ENCODE measurements at places on chromosomes 5 and 9.

DNA sequence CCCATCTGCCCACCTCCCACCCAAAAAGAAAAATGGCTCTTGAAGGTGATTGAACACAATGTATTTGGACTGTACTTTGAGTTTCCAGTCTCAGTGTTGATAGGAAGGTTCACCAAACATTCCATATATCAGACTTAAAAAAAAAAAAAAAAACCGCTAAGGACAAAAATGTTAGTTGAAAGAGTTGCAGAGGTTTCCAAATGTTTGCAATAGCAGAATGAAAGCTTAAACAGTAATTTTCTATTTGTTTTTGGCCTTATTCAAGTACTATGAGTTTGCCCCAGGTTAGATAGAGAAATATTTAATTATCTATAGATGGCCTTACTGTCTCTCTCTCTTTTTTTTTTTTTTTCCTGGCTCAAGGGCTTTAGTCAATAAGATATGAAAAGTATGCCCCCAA, 6.1 kb downstream of the LRRTM2 start:
- no peak for DNase-seq

GRCh38 chr9:100725371-100725770, 147.5 kb downstream of the CAVIN4 start:
- no peak for DNase-seq

GRCh38 chr9:130864541-130864940, 29.5 kb downstream of the ABL1 start:
- DNase-seq = no peak

DNA sequence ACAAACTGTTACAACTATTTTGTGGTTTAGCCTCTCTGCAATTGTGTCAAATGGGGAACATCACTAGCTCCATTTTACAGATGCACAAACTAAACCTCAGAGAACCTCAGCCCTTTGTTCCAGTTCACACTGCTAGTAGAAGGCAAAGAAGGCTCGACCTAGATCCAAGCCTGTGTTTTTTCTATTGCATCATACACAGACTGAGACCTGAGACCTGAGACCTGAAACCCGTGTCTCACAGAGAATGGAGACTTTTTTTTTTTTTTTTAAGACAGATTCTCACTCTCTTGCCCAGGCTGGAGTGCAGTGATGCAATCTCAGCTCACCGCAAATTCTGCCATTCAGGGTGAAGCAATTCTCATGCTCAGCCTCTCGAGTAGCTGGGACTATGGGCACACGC, 120.8 kb downstream of the GALNT10 start:
- no peak for DNase-seq

GRCh38 chr5:68339921-68340321, 124.4 kb downstream of the PIK3R1 start:
- no peak for DNase-seq

GRCh38 chr9:116103976-116104820, 49.4 kb upstream of the PAPPA start:
- DNase-seq = no peak

DNA sequence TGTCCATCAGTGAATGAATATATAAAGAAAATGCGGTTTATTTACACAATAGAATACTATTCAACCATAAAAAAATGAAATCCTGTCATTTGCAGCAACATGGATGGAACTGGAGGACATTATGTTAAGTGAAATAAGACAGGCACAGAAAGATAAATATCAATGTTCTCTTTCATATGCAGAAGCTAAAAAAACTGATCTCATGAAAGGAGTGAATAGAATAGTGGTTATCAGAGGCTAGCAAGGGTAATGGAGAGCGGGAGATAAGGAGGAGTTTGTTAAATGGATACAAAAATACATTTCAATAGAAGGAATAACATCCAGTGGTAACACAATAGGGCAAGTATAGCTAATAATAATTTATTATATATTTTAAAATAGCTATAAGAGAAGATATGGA, 65.0 kb downstream of the AGTPBP1 start:
- DNase-seq = no peak

DNA sequence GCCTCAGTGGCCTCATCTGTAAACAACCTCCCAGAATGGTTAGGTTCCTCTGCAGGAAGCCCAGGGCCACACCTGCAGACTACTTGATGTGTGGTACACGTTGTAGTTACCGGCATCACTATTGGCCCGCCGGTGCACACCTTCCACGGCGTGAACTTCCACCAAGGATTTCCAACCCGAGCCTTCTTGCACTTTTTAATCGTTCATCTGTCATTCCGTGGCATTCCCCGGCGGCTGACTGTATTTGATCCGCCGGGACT, 5.3 kb upstream of the TRIM41 start:
- DNase-seq = peak; percentile 61

GRCh38 chr5:110409571-110409970, 316.9 kb downstream of the TMEM232 start:
- DNase-seq = no peak

- no peak for DNase-seq
These were observed 27.7 kb downstream of the CAMSAP1 start for GRCh38 chr9:135879619-135880018.

DNA sequence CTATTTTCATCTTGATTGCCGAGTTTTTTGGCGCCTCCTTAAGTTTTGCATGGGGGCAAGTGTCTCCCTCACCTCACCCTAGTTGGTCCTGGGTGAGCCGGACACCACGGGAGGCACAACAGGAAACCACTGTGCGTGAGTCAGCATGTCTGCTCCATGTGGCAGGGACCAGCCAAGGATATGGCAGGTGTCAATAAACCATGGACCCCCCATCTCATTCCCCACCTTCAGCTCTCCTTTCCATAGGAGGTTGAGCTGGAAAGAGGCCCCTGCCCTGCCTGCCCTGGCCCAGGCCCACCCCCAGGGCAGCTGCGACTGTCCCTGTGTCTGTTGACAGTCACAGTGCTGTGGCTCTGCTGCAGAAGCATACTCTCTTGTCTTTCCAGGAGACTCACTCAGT, 3.1 kb downstream of the SPACA9 start:
- DNase-seq = no peak

- no peak for DNase-seq
These were observed 698.8 kb upstream of the C9orf72 start for GRCh38 chr9:28272127-28272526.

GRCh38 chr5:75348241-75348640, 11.2 kb downstream of the HMGCR start:
- DNase-seq = no peak

DNA sequence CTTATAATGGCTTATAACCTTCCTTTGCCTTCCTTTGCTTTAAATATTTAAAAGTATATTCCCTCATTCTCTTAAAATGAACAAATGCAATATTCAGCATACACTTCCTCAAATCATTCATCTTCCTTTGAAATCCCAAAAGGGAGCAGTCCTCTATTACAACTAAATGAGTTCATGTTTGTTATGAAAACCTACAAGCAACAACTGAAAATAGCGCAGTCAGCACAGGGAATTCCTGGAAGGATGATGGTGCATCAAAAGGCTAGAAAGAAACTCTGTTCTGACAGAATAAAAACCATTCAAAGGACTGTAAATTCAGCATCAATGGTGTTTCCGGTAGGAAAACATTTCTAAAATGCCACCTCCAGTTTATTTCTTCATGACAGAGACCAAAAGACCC, 3.3 kb downstream of the NR6A1 start:
- no peak for DNase-seq

DNA sequence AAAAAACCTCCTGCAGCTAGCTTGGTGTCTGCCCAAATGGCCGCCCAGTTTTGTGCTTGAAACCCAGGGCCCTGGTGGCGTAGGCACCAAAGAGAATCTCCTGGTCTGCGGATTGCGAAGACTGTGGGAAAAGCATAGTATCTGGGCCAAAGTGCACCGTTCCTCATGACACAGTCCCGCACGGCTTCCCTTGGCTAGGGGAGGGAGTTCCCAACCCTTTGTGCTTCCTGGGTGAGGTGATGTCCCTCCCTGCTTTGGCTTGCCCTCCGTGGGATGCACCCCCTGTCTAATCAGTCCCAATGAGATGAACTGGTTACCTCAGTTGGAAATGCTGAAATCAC, 83.0 kb upstream of the JAK2 start:
- DNase-seq = no peak

DNA sequence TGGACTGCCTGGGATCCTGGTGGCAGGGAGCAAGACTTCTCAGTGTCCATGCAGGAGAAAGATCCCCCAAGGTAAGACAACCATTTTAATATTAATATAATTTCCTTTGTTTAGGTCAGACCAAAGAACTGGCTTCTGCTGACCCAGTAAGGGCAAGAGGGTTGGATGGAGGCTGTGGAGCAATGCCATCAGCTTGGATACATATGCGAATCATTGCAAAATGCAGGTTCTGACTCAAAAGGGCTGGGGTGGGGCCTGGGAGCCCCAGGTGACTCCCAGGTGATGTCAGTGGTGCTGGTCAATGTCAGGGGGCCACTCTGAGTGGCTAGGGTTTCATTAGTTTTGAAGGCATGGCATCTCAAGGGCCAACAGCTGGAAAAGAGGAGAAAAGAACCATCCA, 88.9 kb upstream of the PANK3 start:
- no peak for DNase-seq

- DNase-seq = no peak
These were observed 88.0 kb downstream of the NRG2 start for GRCh38 chr5:139955053-139955605.

DNA sequence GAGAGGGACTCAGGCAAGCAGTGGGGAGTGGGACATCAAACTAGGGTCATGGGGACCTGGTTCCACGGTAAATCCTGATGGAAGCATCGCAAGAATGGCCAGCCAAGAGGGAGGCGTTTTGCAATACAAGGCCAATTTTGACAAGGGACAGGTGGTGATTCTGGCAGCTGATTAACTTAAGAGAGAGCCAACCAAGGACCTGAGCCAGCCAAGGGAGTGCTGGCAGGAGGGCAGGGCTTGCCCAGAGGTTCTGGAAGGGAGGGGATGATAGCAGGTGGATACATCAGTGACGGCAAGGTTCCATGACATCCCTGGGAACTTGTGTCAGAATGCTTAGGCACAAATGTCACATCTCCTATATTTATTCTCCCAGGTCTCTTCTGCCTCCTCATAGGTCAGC, 32.8 kb upstream of the PUM3 start:
- no peak for DNase-seq

DNA sequence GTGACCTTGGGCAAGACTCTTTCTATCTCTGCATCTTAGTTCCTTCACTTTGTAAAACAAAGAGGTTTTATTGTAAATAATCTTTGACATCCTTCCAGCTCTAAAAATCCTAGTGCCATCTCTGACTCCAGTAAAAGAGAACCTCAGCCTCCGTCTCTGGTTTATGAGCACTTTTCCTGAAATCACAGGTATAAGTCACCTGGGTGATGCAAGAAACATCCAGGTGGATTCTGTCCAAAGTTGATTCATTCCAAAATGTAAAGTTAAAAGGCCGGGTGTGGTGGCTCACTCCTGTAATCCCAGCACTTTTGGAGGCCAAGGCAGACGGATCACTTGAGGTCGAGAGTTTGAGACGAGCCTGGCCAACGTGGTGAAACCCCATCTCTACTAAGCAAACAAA, 21.1 kb upstream of the UBAP2 start:
- no peak for DNase-seq

GRCh38 chr5:131854134-131854533, 57.3 kb upstream of the FNIP1 start:
- no peak for DNase-seq

DNA sequence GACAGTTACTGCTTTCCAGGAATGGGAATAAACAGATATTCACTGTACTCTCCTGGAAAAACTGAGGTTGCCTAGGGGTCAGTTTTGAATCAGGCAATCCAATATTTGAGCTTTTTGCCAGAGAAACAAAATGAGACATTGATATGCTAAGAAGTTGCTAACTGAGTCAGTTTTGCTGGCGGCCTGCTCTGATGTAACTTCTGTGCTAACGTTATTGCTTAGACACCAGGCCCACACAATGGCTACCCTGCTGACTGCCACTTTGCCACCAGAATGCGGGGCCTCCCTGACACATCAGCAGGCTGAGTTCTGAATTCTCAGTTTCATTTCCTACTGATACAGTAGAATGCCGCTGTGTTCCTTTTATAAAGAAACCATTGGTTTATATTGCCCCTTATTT, 18.2 kb upstream of the ZNF618 start:
- no peak for DNase-seq

DNA sequence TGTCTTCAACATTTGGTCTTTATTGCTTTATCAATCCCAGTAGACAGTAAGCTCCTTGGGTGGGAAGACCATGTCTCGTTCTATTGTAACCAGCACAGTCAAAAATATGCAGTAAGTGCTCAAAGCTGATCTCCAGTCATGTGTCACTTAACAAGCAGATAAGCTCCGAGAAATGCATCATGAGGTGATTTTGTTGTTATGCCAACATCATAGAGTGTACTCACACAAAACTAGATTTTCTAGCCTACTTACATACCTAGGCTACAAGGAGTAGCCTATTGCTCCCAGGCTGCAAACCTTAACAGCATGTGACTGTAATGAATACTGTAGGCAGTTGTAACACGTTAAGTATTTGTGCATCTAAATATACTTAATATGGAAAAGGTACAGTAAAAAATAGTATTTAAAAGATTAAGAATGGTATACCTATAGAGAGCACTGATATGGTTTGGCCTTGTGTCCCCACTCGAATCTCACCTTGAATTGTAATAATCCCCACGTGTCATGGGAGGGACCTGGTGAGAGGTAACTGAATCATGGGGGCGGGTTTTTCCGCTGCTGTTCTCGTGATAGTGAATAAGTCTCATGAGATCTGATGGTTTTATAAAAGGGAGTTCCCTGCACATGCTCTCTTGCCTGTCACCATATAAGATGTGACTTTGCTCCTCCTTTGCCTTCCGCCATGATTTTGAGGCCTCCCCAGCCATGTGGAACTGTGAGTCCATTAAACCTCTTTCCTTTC, 39.8 kb upstream of the PCSK5 start:
- no peak for DNase-seq

DNA sequence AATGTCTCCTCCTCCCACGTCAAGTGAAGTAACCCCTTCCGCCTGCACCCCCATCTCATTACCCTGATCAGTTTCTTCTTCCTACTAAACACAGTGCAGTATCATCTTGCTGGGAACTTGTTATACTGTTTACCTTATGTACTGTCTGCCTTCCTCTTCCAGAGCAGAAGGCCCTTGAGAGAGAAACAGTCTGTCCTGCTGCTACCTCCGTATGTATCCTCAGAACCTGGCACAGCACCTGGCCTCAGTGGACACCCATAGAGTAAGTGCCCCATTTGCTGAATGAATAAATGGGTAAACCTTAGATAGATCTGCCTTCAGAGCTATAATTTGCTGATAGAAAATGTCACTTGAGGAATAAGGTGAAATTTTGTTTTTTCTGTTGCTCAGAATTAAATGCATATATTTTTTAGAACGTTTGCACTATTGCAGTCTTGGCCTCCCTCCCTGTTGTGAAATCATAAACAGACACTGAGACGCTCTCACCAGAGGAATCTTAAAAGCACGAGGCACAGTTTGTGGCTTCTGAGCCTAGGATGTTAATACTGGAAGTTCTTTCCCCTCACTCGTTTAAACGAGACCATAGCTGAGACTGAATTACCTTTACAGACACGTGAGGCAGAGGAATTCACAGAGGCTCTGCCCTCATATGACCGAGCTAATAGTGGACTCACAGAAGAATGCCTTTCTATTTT, 223.1 kb upstream of the DAP start:
- no peak for DNase-seq

DNA sequence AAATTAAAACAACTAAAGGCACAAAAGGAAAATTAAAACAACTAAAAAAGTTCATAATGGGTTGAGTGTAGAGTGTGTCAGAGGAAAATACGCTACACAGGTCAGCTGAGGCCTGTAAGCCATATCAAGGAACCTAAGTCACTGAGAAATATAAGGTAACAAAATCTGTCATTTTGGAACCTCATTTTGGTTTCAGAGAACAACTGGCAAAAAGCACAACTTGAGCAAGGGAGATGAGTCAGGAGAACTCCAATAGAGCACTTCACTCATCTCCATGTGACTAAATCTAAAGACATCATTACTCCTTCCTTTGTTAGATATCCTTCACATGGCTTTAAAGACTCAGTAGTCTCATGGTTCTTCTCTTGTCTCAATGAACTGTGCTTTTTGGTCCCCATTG, 269.4 kb upstream of the POU5F2 start:
- DNase-seq = no peak
